Bronchial epithelial cell (primary cell): ENCODE measurements at places on chromosomes 2 and 18.

DNA sequence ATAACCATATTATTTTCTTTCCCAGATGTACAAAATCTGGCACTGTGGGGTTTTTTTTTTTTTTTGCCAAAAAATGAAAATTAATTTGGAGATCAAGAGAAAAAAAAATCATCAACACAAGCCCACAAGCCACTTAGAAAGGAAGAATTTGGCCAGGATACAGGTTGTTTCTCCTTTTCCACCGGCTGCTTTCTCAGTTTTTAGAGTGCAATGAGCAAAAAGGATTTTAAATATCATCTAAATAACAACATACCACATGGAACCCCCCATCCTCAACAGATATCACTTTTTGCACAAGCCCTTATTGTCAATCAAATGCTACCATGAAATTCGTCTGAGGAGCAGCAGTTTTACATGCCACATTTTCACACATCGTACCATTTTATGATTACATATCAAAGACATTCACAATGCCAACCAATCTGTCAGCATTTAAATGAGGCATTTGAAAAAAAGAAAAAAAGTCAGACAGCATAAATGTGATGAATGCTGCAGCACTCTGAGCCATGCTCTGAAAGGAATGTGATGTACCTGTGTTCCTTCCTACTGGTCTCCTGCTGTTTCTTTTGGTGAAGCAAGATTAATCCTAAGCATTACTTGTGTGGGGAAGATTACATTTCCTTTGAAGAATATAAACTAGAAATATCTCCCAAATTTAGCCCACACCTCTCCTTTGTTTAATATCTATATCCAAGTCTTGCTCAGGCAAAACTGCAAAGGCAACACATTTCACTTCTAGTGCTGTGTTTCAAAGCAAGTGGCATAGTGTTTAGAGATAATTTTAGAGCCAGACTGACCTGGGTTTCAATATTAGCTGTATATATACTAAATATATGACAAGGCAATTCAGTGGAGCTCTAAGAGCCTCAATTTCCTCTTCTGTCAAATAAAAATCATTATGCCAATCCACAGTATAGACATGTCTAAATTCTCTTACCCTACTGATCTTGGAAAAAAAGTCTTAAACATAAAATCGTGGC, 391.3 kb downstream of the CMPK2 start:
- DNase-seq: no peak

DNA sequence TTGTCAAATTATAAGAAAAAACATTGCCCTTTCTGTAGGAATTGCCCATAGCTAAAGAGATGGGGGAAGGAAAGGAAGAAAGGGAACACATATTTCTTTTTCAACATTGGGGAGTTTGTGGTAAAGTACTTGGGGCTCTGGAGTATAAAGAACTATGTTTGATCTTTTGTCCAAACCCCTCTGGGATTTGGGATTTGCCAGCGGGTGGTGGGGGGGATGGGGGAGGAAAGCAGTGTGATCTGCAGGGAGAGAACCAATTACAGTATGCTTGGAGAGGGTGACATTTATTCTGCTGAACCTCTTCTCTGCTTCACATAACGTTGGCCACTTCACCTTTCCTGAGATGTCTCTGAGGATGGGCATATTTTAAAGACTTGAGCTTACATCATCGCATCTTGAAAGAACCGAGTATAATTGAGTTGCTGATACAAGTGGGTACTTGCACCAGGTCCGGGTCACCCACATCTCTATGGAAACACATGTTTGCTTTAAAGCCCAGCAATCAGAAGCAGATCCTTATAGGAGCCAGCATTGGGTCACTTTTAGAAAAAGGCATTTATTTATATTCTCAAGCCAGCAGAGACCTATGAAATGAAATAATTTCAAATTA, 73.1 kb downstream of the SPATS2L start:
- DNase-seq: peak; percentile 71

DNA sequence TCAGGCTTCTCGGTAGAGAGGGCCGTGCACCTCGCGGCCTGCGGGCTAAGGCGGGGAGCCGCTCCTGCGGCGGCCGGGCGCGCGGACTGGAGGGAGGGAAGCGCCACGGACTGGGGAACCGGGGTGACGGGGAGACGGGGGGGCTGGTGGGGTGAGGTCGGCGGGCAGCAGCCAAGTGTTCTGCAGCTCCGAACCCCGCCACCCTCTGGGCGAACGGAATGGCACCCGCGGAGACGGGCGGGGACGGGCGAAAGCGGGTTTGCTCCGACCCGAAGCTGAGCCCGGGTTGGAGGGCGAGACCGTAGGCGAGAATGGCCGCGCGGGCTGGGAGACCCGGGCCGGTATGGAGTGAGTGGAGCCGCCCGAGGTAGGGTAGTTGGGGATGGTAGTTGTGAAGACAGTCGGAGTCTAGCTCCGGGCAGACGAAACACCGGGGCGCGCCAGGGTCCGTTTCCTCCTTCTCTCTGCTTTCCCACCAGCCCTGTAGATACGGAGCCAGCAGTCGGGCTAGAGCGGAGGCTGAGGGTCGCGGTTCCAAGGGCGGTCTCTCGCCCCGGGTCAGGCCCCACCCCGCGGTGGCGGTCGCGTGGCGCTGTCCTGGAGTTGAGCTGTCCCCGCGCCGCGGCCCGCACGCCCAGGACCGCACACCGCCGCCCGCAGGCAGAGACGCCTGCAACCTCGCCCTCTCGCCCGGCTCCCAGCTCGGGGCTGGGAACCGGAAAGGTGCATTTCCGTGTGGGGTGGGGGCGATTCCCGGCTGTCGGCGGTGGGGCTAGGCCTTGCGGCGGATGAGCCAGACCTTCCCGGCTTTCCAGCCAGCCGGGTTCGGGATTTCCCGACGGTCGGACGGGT, 160.3 kb upstream of the SIX2 start:
- DNase-seq: peak; percentile 3

DNA sequence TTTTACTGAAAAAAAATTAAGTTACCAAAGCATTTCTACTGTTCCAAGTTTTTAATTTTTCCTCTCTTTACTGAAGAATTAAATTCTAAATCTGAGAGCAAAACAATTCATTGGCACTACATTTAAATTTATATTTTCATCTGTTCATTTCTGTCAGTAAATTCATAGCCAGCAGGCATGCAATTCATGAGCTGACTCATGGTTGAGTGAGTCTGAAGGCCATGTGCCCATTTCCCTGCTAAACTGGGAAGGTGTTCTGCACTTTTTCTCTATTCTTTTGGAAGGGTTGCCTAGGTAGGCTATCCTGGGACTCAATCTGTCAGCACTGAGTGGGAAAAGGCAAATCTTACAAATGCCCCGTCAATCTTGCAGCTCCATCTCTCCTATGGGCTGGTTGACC, 88.7 kb downstream of the KLHL14 start:
- DNase-seq: peak; percentile 41

- DNase-seq: no peak
These were observed 136.2 kb upstream of the MGAT5 start for GRCh38 chr2:134117676-134118075.

DNA sequence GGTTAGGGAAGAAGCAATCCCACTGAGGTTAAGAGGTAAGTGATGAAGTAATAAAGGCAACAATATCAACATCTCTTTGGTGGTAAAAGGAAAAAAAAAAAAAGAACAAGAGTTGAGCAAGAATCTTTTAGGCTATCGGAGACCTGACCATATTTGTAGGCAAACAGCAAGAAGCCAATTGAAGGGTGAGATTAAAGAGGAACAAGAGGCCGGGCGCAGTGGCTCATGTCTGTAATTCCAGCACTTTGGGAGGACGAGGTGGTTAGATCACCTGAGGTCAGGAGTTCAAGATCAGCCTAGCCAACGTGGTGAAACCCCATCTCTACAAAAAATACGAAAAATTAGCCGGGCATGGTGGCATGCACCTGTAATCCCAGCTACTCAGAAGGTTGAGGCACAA, 11.3 kb downstream of the VPS54 start:
- DNase-seq: no peak

DNA sequence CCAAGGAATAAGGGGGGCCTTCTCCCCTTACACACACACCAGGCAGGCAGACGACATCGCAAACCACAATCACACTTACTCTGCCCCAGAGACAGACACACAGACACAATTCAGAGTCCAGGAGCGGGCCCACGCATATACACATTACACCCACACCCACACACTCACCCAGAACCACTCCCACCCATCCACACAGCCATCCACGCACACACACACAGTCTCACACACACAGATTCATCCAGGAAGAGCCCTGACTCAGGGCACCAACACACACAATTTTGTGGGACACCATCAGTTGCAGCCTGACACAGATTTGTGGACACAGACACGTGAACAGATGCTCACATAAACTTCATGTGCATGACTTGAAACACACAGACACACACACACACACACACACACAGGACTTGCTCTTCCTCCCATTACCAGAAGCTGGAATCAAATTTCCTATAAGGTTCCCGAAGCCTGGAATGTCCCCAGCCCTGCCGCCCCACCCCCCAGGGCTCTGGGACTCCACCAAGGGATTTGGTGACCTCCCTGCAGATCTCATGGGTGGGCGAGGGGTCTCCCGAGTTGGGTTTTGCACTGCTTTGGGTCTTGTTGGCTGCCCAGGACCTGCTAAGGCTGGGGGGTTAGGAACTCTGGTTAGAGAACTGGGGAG, 23.5 kb downstream of the TNS1 start:
- no peak for DNase-seq

DNA sequence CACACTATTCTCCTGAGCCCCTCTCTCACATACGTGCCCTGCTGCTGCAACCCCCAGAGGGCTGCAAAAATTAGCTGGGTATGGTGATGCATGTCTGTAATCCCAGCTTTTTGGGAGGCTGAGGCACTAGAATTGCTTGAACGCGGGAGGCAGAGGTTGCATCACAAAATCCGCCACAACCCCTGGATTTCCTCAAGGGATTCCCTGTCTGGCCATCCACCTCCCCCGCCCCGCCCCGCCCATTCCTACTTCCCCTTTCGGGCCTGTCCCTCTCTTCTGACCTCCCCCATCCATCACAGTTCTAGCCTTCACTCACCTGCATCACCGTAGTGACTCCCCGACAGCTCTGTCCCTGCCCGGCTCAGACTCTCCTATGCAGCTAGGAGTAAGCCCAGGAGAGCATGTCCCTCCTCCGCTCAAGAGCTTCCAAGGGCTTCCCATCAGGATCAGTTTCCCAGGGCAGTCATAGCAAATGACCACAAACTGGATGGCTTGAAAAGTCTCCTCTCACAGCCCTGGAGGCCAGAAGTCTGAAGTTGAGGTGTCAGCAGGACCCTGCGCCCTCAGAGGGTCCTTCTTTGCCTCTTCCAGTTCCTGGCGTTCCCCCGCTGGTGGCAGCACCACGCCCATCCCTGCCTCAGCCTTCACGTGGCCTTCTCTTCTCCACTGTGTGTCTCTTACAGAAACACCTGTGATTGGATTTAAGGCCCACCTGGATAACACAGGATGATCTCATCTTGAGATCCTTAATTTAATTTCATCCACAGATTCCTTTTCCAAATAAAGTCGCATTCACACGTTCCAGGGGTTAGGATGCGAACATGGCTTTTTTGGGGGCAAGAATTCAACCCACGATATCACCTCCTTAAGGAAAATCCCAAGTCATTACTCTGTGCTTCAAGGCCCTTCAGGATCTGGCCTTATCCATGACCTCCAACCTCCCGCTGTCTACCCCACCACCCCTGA, 58.5 kb downstream of the HS1BP3 start:
- no peak for DNase-seq

DNA sequence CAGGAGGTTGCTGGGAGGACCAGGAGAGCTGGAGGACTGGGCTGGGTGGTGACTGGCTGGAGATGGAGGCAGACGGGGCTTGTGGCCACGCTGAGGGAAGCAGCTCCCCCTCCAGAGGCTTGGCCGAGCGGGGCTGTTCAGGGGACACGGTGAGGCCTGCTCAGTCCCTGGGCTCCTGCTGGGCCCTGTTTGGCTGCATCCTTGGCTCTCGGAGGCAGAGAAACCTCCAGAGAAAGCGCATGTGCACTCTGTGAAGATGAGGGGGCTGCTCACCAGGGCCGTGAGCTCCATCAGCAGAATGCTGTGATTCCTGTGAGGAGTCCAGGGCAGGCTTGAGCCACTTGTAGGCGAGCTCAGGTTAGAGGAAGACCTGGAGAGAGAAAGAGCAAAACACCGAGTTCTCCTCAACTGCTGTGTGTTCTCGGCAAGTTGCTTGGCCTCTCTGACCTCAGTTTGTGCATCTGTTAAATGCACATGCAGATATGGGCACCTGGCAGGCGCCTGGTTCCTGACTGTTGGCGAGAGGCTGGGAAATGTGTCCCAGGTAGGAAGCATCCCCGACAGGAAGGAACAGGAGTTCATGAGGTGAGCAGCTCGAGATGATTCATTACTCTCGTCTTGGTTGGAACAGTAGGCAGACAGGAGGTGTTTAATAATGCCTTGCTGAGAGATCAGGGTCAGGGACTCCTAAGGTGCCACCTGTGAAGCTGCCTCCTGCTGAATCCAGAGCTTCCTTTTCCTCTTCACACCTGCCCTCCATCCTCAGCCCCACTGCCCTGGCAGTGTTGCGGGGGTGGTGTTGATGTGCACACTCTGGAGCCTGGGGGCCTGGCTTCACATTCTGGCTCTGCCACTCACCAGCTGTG, 941 bp downstream of the ZAP70 start:
- DNase-seq: peak; percentile 45

DNA sequence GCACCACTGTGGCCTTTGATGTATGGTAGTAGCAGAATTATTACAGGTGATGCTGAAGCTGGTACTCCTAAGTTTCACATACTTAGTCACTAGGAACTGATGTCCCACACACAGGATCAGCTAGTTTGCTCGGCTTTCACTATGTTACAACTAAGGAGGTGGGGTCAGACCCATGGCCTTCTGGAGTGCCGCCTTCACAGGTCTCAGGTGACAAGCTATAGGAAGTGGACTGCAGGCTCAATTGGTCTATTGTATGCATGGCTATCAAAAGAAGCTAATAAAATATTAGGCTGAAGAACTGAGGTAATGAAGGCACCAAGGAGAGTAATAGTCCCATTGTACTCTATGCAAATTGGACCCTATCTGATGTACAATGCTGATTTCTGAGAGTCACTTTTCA, 170.6 kb downstream of the DLGAP1 start:
- no peak for DNase-seq

- DNase-seq: no peak
These were observed 471.0 kb upstream of the PIK3C3 start for GRCh38 chr18:41484069-41484468.

DNA sequence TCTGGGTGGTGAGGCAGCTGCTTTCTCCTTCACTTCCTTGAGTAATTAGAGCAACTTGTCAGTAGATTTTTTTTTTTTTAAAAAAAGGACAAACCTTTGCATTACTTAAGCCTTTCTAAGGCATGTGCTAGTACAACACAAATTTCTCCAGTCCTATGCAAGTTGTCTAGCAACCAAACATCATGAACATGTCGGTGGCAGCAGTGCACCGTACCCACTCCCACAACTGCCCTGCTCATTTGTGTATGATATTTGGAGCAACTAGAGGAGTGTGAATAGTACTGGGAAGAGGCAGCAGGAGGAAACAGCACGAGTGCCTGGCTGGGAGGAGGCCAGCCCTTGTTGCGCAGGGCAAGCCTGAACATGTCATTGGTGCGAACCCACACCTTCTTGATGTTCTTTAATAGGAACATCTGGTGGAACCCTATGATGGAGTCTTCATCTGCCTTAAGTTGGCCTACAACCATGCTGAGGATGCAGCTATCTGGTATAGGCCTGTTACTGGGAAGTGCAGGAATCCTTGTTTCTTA, 238.3 kb downstream of the TDRD15 start:
- DNase-seq: peak; percentile 64

- no peak for DNase-seq
These were observed 56.9 kb upstream of the ZNF397 start for GRCh38 chr18:35183886-35184285.

- no peak for DNase-seq
These were observed 60.7 kb downstream of the SPATS2L start for GRCh38 chr2:200367155-200367554.

GRCh38 chr2:208285853-208286252, 19.8 kb downstream of the PIKFYVE start:
- no peak for DNase-seq

GRCh38 chr2:136075476-136075875, 42.5 kb downstream of the CXCR4 start:
- DNase-seq: no peak
